Aorta (tissue), 5 donors: ENCODE measurements at places on chromosomes 4 and X. TPM values are rescaled to one million over a fixed set of nuclear protein-coding genes. Genes with fewer than 3 reads are reported as not detected.

GRCh38 chr4:159413306-159413943 lies 310.5 kb downstream of the RAPGEF2 start:
- DNase-seq = no peak
- no peak overlapping the region for H3K27ac ChIP-seq
- no peak overlapping the region for H3K4me3 ChIP-seq
- no peaks in the 10 kb centered on the region for H3K36me3 ChIP-seq
- no peaks in the 10 kb centered on the region for H3K27me3 ChIP-seq

DNA sequence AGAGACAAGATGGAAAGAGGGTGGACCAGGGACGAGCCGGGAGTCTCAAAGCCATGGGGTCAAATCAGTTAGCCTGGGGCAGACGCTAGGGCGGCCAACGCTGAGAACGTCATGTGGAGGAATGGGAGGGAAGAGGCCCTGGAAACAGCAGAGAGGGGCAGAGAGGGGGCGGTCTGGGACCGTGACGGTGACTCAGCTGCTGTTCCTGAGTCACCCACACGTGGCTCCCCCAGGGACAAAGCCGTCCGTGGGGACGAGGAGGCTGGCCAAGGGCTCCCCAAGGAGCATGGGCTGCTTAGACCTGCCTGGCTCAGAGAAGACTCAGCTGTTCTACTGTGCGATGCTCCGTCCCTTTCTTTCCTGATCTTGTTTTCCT lies 108.4 kb upstream of the LRPAP1 start:
- H3K27me3 ChIP-seq = no peaks in the 10 kb centered on the region
- H3K4me3 ChIP-seq = no peak overlapping the region
- no peaks in the 10 kb centered on the region for H3K36me3 ChIP-seq
- H3K27ac ChIP-seq = no peak overlapping the region

The USP51 gene
- 2.7 TPM for total RNA-seq

DNA sequence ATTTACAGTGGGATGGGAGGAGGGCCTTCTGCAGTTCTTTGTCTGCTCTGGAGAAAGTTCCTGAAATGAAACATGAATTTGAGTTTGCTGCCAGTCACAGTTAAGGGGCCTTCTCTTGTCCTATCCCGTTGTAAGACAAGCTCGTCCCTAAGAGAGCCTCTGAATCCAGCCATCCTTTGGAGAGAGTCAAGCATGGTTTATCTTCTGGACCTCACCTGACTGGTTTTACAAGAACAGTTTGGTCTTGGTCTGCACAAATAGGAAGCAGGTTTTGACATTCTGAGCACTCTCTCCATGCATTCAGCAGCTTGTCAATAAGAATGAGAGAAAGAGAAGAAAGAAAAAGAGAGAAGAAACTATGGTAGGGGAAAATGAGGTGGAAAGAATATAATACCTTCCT lies 20.4 kb upstream of the TENM3 start:
- no peaks in the 10 kb centered on the region for H3K27me3 ChIP-seq
- H3K4me1 ChIP-seq = no peaks in the 10 kb centered on the region
- no peak overlapping the region for H3K27ac ChIP-seq
- DNase-seq = no peak
- no peaks in the 10 kb centered on the region for H3K36me3 ChIP-seq
- H3K4me3 ChIP-seq = no peak overlapping the region

GRCh38 chrX:34866646-34867045 lies 76.0 kb upstream of the FAM47B start:
- H3K4me1 ChIP-seq = no peaks in the 10 kb centered on the region
- no peak overlapping the region for H3K4me3 ChIP-seq
- DNase-seq = no peak
- H3K36me3 ChIP-seq = no peaks in the 10 kb centered on the region

GRCh38 chrX:4320436-4320947 lies 607.0 kb upstream of the PRKX start:
- no peak overlapping the region for H3K27ac ChIP-seq
- no peaks in the 10 kb centered on the region for H3K4me1 ChIP-seq
- H3K4me3 ChIP-seq = no peak overlapping the region
- no peaks in the 10 kb centered on the region for H3K27me3 ChIP-seq
- DNase-seq = no peak

DNA sequence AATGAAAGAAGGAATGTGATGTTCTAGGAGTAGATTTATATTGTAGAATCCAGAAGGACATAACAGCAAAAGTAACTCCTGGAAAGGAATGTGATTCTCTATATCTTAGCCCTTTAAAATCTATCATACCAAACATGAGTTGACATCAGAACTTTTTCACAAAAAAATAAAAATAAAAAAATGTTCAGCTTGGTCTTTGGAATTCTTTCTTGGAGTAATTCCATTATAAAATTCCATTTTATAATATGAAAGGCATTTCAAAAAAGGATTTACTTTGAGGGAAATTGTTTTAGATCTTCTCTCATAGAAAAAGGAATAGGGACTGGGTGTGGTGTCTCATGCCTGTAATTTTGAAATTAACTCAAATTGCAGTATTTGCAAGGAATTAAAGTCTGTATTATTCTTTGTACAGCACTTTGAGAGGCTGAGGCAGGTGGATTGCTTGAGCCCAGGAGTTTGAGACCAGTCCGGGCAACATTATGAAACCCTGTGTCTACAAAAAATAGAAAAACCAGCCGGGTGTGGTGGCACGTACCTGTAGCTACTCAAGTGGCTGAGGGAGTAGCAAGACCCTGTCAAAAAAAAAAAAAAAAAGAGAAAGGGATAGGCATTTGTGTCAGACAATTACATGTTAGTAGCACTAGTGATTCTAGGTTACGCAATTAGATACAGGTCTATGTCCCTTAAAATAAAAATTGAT lies 134.9 kb downstream of the SLC4A4 start:
- no peak overlapping the region for H3K4me3 ChIP-seq
- H3K4me1 ChIP-seq = no peaks in the 10 kb centered on the region
- no peak for DNase-seq
- no peaks in the 10 kb centered on the region for H3K36me3 ChIP-seq
- H3K27me3 ChIP-seq = no peaks in the 10 kb centered on the region

The HTT-AS gene
- not detected for total RNA-seq

The SH3BGRL gene
- 207 TPM for total RNA-seq

GRCh38 chr4:155512817-155513216 lies 136.1 kb upstream of the MAP9 start:
- H3K27ac ChIP-seq = no peak overlapping the region
- no peak overlapping the region for H3K4me3 ChIP-seq
- H3K4me1 ChIP-seq = no peaks in the 10 kb centered on the region
- no peaks in the 10 kb centered on the region for H3K27me3 ChIP-seq
- no peaks in the 10 kb centered on the region for H3K36me3 ChIP-seq

GRCh38 chr4:155339999-155340398 lies 36.8 kb downstream of the MAP9 start:
- DNase-seq = no peak
- no peaks in the 10 kb centered on the region for H3K36me3 ChIP-seq
- no peak overlapping the region for H3K4me3 ChIP-seq

The RS1 gene
- not detected for total RNA-seq

GRCh38 chrX:2608638-2609430 lies 82.3 kb upstream of the CD99 start:
- no peaks in the 10 kb centered on the region for H3K27me3 ChIP-seq

- H3K36me3 ChIP-seq = no peaks in the 10 kb centered on the region
- no peaks in the 10 kb centered on the region for H3K4me1 ChIP-seq
- no peak overlapping the region for H3K4me3 ChIP-seq
- DNase-seq = no peak
- H3K27ac ChIP-seq = no peak overlapping the region
Measured at GRCh38 chrX:580030-580429, 50.6 kb upstream of the SHOX start.

DNA sequence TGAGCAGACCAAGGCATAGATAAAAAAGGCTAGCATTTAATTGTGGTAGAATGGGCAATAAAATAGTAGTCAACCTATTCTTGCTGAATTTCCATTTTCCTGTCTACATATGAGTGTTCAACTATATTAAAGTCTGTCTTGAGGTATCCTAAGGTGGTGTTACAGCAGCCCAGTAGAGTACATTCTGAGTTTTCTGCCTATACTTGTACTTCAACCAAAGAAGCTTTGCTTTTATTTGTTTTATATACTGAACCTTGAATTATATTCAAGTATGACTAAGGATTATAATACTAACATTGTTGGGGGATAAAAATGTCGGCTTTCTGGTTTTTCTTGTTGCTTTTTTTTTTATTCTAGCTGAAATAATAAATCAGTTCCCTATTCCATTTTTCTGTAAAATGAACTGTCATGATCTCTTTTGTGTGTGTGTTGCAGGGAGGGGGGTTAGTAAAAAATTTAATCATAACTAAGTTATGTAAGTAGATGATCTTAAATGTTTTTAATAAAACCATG lies 106.7 kb downstream of the PDLIM5 start:
- no peak overlapping the region for H3K27ac ChIP-seq
- H3K36me3 ChIP-seq = no peaks in the 10 kb centered on the region
- H3K4me1 ChIP-seq = peaks cover 6% of the 10 kb centered on the region
- H3K4me3 ChIP-seq = no peak overlapping the region

GRCh38 chr4:2510351-2511259 lies 25.8 kb upstream of the FAM193A start:
- H3K4me1 ChIP-seq = no peaks in the 10 kb centered on the region
- peaks cover 4% of the 10 kb centered on the region for H3K36me3 ChIP-seq
- no peak overlapping the region for H3K27ac ChIP-seq
- no peak overlapping the region for H3K4me3 ChIP-seq
- no peak for DNase-seq

GRCh38 chr4:183986971-183987946 lies 82.2 kb downstream of the STOX2 start:
- no peaks in the 10 kb centered on the region for H3K27me3 ChIP-seq
- peak overlapping the region; percentile 11 for H3K4me3 ChIP-seq
- H3K36me3 ChIP-seq = no peaks in the 10 kb centered on the region

The AMTN gene
- not detected for total RNA-seq

DNA sequence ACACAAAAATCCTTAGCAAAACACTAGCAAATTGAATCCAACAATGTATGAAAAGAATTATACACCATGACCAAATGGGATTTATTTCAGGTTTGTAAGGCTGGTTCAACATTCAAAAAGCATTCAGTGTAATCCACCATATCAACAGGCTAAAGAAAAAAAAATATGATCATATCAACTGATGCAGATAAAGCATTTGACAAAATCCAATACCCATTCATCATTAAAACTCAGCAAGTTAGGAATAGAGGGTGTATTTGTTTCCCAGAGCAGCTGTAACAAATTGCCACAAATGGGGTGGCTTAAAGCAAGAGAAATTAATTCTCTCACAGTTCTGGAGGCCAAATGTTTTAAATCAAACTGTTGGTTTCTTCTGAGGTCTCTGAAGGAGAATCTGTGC lies 10.7 kb downstream of the VSIG1 start:
- H3K36me3 ChIP-seq = no peaks in the 10 kb centered on the region
- H3K4me1 ChIP-seq = no peaks in the 10 kb centered on the region
- H3K4me3 ChIP-seq = no peak overlapping the region
- DNase-seq = no peak
- H3K27ac ChIP-seq = no peak overlapping the region
- no peaks in the 10 kb centered on the region for H3K27me3 ChIP-seq

GRCh38 chr4:118935819-118936218 lies 47.2 kb downstream of the SYNPO2 start:
- no peak overlapping the region for H3K4me3 ChIP-seq
- H3K27ac ChIP-seq = no peak overlapping the region
- no peak for DNase-seq
- no peaks in the 10 kb centered on the region for H3K36me3 ChIP-seq

- no peak for DNase-seq
- no peaks in the 10 kb centered on the region for H3K4me1 ChIP-seq
- no peak overlapping the region for H3K4me3 ChIP-seq
- H3K27me3 ChIP-seq = no peaks in the 10 kb centered on the region
- no peaks in the 10 kb centered on the region for H3K36me3 ChIP-seq
Measured at GRCh38 chrX:63012574-63012973, 338.6 kb downstream of the SPIN4 start.

GRCh38 chrX:75625232-75625631 lies 102.4 kb upstream of the ZDHHC15 start:
- no peaks in the 10 kb centered on the region for H3K36me3 ChIP-seq
- DNase-seq = no peak
- H3K4me1 ChIP-seq = no peaks in the 10 kb centered on the region
- H3K4me3 ChIP-seq = no peak overlapping the region
- H3K27ac ChIP-seq = no peak overlapping the region

The AFF1 gene
- 99.6 TPM for total RNA-seq

GRCh38 chr4:82643994-82644733 lies 82.4 kb upstream of the TMEM150C start:
- H3K4me3 ChIP-seq = no peak overlapping the region
- H3K4me1 ChIP-seq = no peaks in the 10 kb centered on the region
- H3K36me3 ChIP-seq = no peaks in the 10 kb centered on the region
- no peak for DNase-seq
- no peaks in the 10 kb centered on the region for H3K27me3 ChIP-seq

The SMPX gene
- total RNA-seq = 0.81 TPM

- no peak for DNase-seq
- H3K27me3 ChIP-seq = peaks cover 1% of the 10 kb centered on the region
- H3K27ac ChIP-seq = no peak overlapping the region
- H3K4me3 ChIP-seq = no peak overlapping the region
- no peaks in the 10 kb centered on the region for H3K36me3 ChIP-seq
Measured at GRCh38 chrX:120306630-120307029, 4.6 kb downstream of the TMEM255A start.

GRCh38 chr4:25051534-25051933 lies 20.8 kb upstream of the LGI2 start:
- no peaks in the 10 kb centered on the region for H3K36me3 ChIP-seq
- no peaks in the 10 kb centered on the region for H3K4me1 ChIP-seq
- H3K27me3 ChIP-seq = no peaks in the 10 kb centered on the region
- H3K4me3 ChIP-seq = no peak overlapping the region
- DNase-seq = no peak

- H3K27me3 ChIP-seq = no peaks in the 10 kb centered on the region
- H3K36me3 ChIP-seq = no peaks in the 10 kb centered on the region
- H3K4me3 ChIP-seq = no peak overlapping the region
- no peak overlapping the region for H3K27ac ChIP-seq
- H3K4me1 ChIP-seq = no peaks in the 10 kb centered on the region
- no peak for DNase-seq
Measured at GRCh38 chr4:4913147-4913561, 53.7 kb downstream of the MSX1 start.

The SULT1B1 gene
- 2.4 TPM for total RNA-seq

DNA sequence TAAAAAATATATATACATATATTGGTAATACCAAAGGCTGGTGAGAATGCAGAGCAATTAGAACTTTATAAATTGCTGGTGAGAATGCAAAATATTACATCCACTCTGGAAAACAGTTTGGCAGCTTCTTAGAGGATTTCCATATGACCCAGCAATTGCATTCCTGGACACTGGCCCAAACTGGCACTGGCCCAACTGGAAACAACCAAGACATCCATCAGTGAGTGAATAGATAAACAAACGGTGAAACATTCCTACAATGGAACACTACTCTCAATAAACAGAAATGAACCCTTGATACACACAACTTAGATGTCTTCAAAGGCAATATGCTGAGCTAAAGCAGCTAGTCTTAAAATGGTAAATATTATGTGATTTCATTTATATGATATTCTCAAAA lies 524.2 kb downstream of the IQCM start:
- no peaks in the 10 kb centered on the region for H3K4me1 ChIP-seq
- H3K27ac ChIP-seq = no peak overlapping the region
- H3K4me3 ChIP-seq = no peak overlapping the region
- DNase-seq = no peak
- no peaks in the 10 kb centered on the region for H3K27me3 ChIP-seq

GRCh38 chr4:133124746-133125145 lies 24.3 kb upstream of the PCDH10 start:
- no peaks in the 10 kb centered on the region for H3K27me3 ChIP-seq
- H3K36me3 ChIP-seq = no peaks in the 10 kb centered on the region
- H3K4me3 ChIP-seq = no peak overlapping the region
- no peak for DNase-seq

- peak within 1 kb of the TSS; percentile 6 for H3K4me3 ChIP-seq
- H3K27me3 ChIP-seq = no peaks in the 10 kb centered on the region
- H3K36me3 ChIP-seq = no peaks in the 10 kb centered on the region
- H3K27ac ChIP-seq = no peak within 1 kb of the TSS
Measured at GRCh38 chr4:16897991-16898827, at the start of gene LDB2. LDB2 (minus strand) TSS chr4:16898645.
